ENCODE measurements at places on chromosomes 3 and 15.

DNA sequence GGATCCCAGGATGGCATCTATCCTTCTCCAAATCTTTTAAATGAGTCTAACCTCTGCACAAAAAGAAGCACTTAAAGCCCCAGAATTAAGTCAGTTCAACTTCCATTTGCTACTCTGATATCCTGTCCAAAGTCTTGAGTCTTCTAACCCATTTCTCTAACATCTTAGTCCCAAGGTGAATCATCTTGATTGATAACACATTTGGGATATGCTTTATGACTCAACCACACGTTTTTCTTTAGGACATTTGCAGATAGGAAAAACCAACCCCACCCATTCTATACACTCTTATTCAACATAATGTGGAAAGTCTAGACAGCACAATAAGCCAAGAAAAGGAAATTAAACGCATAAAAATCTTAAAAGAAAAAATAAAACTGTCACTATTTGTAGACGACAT lies 18.8 kb upstream of the TEX9 start:
- no peak for DNase-seq

GRCh38 chr3:152849996-152850578 lies 15.2 kb downstream of the P2RY1 start:
- no peak for DNase-seq

GRCh38 chr3:188468196-188468595 lies 314.2 kb downstream of the LPP start:
- no peak for DNase-seq

DNA sequence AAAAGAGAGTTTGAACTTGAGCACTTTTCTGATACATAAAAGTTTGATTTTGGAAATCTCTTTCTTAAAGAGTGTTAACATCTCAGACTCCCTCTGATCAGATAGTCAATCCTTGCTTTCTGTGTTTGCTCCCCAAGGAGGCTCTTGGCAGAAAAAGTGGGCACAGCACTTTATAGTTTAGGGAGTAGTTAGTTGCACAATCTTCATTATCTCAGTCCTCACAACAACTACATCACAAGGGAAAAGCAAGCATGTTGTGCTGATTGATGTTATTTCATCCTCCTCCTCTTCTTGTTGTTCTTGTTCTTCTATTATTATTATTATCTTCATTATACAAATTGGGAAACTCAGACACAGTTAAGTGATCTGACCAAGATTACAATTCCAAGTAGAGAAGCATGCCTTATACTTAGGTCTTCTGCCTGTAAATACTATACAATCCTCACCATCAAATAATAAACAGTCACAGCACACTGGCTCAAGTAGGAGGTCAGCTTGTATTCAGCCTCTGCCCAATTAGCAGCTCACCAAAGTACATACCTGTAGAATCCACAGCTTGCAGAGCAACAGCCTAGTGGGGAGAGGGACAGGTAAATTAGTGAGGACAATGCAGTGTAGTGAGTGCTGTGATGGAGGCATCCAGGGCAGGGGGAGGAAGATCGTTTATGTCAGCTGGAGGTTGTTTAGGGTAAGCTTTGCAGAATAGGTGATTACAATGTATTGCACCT lies 304.1 kb upstream of the MME start:
- no peak for DNase-seq

Data from neural crest cell (in vitro differentiated cells).